Upper lobe of left lung (tissue), 6 donors: ENCODE measurements at places on chromosomes 2 and 18.

- no peak for DNase-seq
Measured at GRCh38 chr2:70498054-70498453, 55.6 kb downstream of the TGFA start.

DNA sequence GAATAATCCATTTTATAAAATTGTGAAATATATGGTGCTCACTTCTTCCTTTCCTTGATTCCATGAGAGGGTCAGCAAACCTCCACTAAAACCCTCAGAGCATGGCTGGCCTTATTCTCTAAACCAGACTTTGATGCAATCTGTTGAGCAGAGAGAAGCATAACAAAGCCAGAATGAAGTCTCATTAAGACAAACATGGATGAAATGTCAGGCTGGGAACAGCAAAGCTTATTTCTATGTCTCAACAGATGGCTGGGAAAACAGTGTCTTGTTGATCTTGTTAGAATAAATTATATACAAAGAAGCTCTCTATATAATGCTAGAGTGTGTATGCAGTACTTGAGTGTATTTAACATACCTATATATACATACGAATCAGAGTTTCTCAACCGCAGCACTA lies 227.1 kb upstream of the LYPD1 start:
- no peak for DNase-seq

- no peak for DNase-seq
Measured at GRCh38 chr2:235046589-235046988, 94.8 kb downstream of the SH3BP4 start.

DNA sequence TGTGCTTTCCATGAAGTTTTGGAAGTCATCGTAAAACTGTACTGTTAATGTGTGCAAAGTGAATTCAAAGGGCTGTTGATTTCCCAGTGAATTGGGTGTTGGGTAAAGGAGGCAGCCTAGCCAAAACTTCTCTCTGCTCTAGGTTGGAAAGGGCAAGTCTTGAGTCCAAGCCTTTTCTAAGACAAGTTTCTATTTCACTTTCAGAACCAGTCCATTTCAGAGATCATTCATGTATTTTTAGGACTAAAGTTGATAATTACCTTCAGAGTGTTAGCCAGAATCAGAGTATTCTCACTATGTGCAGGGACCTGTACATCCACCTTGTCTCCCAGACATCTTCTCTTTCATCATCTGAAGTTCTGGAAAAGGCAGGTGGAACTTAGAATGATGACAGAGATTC lies 636.1 kb upstream of the KLHL29 start:
- no peak for DNase-seq

- DNase-seq: no peak
Measured at GRCh38 chr2:102585847-102586404, 33.4 kb upstream of the SLC9A2 start.

- no peak for DNase-seq
Measured at GRCh38 chr2:235500761-235501672, 7.2 kb downstream of the AGAP1 start.

DNA sequence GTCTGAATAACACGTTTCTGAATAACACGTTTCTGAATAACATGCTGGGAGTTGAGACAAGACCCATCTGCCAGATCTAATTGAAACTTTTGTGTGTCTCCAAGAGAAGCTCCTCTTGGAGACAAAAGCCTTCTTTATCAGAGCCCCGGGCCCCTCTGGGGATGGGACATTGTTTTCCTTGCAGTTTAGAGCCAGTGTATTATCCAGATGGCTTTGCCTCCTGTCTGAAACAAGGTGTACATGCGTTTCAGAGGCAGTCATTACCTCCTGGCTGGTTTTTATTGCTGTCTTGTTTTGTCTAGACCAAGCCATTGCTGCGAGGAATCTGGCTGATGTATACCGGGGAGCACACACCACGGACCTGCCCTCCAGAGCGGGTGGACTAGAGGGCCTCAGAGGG lies 7.8 kb downstream of the FOSL2 start:
- DNase-seq: no peak

- no peak for DNase-seq
Measured at GRCh38 chr18:24923138-24923537, 428.8 kb downstream of the ZNF521 start.

DNA sequence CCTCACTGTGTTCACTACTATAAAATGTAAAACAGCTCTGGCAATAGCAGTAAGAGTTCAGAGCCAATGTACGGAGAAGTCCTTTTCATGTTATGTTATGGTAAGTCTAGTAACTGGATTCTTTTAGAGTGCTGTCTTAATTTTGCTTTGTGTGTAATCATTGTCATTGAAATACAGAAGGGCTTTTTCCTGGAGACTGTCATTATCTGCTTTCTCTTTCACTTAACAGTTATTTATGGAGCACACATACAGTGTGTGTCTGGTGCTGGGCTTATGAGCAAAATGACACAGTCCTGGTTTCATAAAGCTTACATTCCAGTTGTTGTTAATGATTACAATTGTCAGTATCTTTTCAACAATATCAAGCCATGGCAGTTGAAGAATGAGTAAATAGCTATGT lies 95.5 kb downstream of the CCDC102B start:
- DNase-seq: no peak

- DNase-seq: no peak
Measured at GRCh38 chr2:188187726-188188125, 103.9 kb upstream of the GULP1 start.

DNA sequence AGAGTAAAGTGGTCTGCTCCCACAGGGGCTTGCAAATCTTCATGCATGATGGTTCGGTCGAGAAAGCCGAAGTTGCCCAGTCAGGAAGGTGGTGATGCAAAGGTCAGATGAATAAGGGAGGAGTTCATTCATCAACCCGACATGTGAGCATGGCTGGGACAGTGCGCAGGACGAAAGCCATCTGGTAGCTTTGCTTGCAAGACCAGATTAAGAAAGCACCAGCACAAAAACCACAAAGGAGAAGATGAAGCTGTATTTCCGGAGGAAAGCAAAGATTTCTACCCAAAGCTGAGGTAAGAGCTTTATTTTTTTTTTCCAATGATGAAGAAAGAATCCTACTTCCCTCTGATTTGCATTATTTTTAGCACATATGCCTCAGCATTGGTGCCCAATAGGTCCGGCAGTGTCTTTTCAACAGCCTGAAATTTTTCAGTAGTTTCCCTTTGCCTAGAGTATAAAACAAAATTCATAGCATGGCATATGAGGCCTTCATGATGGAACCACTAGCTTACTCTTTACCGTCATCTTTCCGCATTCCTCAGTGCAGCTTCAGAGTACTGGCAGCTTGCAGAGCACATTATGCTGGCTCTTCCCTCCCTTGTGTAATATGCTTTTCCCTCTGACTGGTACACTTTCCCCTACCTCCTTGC lies 112.0 kb upstream of the THOC1 start:
- DNase-seq: no peak

DNA sequence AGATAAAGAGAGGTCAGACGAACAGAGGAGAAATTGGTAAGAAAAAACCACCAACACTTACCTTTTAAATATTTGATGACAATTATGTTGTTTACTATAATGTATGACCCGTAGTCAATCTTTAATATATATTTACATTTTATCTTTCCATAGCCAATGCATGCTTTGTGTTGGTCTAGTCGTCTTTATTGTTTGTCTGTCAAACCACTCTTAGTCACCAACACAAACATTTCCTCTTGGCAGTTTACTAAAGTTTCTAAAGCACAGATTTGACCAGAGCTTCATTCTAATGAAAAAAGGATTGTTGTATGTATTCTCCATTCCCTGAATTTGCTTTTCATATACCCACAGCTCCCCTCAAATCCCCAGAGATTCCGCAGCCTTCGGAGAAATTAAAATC lies 784.7 kb upstream of the PIK3C3 start:
- no peak for DNase-seq

GRCh38 chr2:61980758-61981157 lies 75.3 kb downstream of the COMMD1 start:
- DNase-seq: no peak

DNA sequence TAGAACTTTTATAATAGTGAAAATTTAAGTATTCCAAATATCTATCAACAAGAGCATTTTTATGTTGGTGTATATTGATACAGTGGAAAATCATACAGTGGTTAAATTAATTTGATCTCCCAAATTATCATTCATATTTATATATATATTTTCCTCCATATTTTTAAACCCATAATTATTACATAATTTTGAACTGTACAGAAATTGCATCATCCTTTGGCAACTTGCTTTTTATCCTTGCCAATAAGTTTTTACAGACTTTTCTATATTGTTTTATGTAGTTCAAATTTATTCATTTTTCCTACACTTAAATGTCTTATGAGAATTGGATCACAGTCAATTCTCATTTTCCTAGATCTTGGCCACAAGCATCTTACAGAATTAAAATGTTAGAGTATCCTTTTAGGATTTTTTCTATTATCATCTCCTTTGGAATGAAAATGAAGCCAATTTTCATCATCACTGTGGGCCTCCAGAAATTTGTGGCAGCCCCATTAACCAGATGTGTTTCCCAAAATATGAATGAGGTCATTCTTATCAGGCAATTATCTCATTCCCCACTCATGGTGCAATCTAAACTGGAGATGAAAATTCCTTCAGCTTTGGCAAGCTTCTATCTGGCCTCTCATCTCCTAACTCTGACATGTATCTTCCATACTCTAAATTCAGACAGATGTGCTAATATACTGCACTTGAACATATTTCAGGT lies 94.2 kb upstream of the DLGAP1 start:
- DNase-seq: no peak

DNA sequence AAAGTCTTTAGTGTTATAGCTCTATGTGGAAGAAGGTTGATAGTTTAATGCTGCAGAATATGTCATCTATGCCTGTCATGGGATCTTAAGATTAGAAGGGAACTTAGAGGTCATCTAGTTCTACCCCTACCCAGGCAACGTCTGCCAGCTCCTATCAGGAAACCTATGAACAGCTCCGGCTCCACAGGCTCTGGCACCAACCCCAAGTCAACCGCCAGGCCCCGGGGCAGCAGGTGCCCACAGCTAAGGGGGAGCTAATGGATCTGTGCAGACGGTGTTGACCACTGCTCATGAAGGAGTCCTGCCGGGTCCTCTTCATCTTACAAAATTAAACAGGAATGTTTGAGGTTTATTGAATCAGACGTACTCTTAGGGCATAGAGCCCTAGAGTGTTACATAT lies 440.8 kb upstream of the KLHL29 start:
- DNase-seq: no peak

DNA sequence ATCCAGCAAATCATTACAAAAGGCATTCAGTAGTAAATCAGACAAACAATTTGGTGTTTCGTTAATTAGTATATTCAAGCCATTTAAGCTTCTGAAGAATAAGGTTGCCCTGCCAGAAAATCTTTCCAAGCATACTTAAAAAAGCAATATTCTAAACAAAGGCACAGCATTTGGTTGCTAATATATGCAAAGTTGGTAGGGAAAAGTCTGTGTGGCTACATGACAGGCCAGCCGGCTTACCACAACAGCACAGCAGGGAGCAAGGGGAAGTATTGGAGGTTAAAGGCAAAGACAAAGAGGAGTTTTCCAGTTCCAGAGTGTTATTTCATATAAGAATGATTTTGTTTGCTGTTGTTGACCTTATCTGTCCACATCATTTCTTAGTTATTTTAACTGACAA lies 282.3 kb downstream of the MBD5 start:
- no peak for DNase-seq

GRCh38 chr2:74080346-74080745 lies 67.4 kb downstream of the BOLA3 start:
- DNase-seq: no peak

GRCh38 chr2:54524226-54524991 lies 68.3 kb downstream of the SPTBN1 start:
- no peak for DNase-seq

- no peak for DNase-seq
Measured at GRCh38 chr18:74745633-74746403, 148.1 kb downstream of the ZNF407 start.

DNA sequence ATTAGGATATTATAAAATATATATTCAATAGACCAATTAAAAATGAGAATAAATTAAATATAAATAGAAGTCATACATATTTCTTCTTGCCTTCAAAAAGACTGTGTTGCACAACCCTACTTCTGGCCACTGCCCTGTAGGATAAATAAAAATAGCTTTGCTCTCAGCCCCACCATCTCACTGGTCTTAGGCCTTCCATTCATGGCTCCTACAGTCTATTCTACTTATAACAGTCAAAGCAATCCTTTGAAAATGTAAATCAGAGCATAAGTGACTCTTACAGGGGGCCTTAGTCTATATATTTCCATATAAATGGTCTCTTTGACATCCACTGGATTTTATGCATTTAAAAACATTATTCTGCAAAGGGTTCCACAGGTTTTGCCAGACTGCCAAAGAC lies 72.9 kb downstream of the KLF7 start:
- no peak for DNase-seq

GRCh38 chr2:136115183-136115761 lies 2.7 kb downstream of the CXCR4 start:
- DNase-seq: no peak

GRCh38 chr2:28779001-28779400 lies 27.4 kb downstream of the PPP1CB start:
- no peak for DNase-seq

GRCh38 chr2:54310311-54310710 lies 54.3 kb upstream of the TSPYL6 start:
- no peak for DNase-seq

DNA sequence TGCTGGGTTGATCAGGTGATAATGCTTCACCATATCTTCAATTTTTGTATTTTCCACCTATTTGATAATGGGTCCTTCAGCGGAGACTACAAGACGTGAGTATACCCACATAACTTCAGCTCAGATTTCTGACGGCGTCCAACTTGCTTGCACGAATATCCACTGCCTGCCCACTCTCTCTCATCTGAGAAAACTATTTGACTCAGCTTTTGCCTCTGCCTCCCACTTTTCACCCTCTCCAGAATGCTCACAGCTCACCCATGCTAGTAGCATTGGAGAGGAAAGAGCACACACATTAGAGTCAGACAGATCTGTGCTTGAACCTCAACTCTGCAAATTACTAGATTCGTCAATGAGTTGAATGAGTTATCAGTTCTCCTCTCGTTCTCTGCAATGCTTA lies 166.8 kb downstream of the BCL2 start:
- DNase-seq: no peak

- DNase-seq: no peak
Measured at GRCh38 chr18:77422974-77423867, 173.6 kb downstream of the GALR1 start.

- DNase-seq: no peak
Measured at GRCh38 chr18:55252901-55253300, 293.6 kb upstream of the CCDC68 start.

GRCh38 chr2:221347471-221347870 lies 224.6 kb downstream of the EPHA4 start:
- no peak for DNase-seq

GRCh38 chr18:27921904-27922751 lies 254.8 kb downstream of the CDH2 start:
- no peak for DNase-seq

DNA sequence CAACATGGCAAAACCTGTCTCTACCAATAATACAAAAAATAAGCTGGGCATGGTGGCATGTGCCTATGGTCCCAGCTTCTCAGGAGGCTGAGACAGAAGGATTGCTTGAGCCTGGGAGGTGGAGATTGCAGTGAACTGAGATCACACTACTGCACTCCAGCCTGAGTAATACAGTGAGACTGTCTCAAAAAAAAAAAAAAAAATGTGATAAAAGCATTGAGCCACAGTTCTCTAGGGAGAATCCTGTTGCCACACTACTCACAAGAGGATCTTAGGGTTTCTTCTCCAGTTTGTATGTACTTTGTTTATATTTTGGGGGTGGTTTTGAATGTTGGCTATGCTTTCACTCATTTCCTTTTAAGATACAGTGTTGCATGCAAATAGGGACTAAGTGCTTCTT lies 62.0 kb downstream of the TMEM185B start:
- DNase-seq: no peak

GRCh38 chr2:230899786-230900185 lies 25.3 kb downstream of the GPR55 start:
- no peak for DNase-seq

GRCh38 chr2:75186821-75187220 lies 12.5 kb downstream of the TACR1 start:
- DNase-seq: no peak
